ENCODE measurements at places on chromosomes 5 and 9.
A peak's percentile ranks its signal among the peaks of the same experiment; 100 is the strongest.

GRCh38 chr5:78993165-78993564 is 8.1 kb upstream of the ARSB start:
- no peak for DNase-seq

DNA sequence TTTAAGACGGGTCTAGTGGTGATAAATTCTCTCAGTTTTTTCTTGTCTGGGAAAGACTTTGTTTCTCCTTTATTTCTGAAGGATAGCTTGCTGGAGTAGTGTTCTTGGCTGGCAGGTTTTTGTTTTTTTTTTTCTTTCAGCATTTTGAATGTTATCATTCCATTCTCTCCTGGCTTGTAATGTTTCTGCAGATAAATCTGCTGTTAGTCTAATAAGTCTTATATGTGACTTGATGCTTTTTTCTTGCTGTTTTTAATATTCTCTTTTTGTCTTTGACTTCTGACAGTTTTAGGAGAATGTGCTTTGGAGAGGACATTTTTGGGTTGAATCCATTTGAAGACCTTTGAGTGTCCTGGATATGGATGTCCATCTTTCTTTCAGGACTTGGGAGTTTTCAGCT is 16.0 kb downstream of the HSD17B4 start:
- no peak for DNase-seq

DNA sequence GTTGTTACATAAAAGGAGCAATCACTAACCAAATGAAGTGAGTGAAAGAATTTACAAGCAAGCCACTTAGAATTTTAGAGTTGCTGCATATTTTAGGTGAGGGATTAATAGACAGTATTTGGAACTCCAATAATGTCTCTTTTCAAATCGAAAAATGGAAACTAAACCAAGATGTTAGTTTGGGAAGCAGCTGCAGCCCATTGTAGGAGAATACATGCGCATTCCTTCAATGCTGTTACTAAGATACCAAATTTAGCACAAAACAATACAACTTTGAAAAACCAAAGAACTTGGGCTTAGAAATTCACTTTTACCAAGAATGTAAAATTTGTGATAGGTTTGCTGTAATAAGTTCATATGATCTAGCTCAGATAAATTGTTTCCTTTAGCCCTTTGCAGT is 411.8 kb upstream of the CDH6 start:
- no peak for DNase-seq

- DNase-seq = no peak
Observed at GRCh38 chr5:175547842-175548241, 69.5 kb downstream of the SFXN1 start.

GRCh38 chr5:16870878-16871277 is 65.2 kb downstream of the MYO10 start:
- DNase-seq = no peak

DNA sequence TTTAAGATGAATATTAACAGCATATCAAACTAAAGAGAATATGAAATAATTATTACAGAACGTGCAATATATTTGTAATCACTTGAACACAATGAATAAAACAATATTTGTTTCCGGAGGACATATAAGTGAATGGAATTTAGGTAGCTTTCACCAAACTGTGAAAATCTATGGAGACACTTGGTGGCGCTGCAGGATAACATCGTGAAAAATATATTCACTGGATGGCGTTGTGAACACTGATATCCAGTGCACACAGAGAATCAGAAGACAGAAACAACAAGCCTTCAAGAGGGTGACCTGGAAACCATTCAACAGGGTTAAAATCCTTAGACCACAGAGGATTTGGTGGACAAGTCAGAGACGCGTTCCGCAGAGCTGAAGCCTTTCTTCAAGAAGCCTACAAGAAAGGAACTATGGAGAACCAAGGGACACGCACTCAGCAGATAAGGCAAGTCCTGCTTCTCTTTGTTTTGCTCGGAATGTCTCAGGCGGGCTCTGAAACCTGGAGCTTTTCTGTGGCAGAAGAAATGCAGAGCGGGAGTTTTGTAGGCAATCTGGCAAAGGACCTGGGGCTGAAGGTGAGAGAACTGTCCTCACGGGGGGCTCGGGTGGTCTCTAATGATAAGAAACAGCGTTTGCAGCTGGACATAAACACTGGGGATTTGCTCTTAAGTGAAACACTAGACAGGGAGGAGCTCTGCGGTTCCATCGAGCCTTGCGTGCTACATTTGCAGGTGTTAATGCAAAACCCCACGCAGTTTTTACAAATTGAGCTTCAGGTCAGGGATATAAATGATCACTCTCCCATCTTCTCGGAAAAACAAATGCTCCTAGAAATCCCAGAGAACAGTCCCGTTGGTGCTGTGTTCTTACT is at the start of gene PCDHB11:
Gene PCDHB11 (plus strand): TSS at position 269 of the 877 bp plus-strand sequence. CDS start 148 bp downstream, at position 417.
- no peak for DNase-seq

GRCh38 chr9:119793218-119793617 is 424.0 kb upstream of the BRINP1 start:
- no peak for DNase-seq

DNA sequence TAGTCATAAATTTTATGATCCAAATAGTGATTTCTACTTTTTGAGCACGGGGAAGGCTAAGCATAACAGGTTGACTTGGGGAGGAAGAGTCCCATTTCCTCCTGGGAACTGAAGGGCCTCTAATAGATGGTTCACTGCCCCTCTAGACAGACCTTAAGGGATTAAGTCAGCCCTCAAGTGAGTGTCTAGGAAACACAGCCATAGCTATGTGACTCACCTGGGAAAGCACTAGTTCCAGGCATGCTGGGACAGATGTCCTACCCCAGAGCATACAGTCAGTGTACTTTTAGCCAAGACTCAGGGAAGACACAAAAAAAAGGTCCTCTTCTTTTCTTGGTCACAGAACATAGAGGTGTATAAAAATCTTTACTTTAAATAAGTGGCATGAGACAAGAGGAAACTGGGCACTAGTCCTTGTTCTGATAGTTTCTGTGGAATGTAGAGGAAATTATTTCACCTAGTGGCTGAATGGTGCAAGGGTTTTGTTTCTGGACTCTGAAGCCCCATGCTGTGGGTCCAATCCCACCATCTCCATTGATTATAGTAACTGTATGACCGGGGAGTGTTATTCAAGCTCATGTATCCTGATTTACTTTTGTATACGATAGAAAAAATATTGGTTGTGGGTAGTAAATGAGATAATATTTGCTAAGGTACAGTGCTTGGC is 86.0 kb downstream of the NREP start:
- no peak for DNase-seq

GRCh38 chr5:165622864-165623536 is 2117.6 kb downstream of the MAT2B start:
- no peak for DNase-seq

DNA sequence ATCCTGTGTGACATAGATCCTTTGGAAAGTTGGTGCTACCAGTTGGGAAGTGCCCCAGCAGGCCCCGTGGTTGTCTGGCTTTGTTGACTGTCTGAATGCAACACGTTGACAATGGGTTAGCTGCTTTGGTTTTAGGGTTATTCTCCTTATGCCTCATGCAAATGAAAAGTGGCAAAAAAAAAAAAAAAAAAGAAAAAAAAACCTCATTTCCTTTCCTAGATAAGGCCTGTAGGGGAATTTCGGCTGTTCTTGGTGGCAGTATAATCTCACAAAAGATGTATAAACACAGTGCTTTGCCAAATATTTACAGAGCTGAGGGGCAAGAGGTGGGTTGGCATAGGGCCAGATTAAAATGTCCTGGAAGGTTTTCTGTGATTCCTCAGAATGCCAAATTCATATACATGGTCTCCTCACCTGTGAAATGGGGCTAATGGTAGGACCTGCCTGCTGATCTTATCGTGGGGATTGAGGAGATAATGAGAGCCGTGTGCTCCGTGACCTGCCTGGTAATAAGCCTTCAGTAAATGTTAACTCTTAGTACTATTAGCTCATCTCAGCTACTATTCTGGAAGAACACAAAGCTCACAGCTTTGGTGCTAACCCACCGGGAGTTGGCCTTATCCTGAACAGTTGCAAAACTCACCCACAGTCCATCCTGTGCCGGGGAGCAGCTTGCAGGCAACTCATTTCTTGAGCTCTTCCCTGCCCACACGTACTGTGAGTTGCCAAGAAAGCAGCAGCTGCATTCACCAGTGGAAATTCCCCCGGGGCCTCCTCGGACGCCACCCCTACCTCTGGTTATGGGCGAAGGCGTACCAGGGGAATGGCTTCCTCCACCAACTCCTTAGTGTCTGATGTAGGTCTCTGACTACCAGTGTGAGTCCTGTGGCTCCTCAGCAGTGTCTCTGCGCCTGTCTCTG is 220.3 kb downstream of the NR3C1 start:
- DNase-seq = peak; percentile 13

GRCh38 chr9:133948131-133948530 is 44.0 kb downstream of the VAV2 start:
- no peak for DNase-seq

DNA sequence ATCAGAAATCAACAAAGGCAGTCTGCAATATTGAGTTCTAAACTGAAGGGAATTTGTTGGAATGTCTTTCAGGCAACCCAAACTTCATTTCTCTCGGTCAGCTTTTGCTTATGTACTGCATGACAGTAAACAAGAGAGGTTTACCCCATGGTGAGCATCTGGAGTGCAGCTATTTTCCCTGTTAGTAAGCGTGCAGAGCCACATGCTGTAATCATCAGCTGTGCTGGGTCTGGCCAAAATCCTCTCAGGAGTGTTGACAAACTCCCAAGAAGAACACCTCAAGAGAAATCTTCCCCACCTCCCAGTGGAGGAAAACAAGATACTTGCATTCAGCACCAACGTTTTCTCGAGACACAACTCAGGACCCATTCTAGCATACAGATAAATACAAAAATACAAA is 83.6 kb upstream of the ADAMTSL1 start:
- DNase-seq = no peak

DNA sequence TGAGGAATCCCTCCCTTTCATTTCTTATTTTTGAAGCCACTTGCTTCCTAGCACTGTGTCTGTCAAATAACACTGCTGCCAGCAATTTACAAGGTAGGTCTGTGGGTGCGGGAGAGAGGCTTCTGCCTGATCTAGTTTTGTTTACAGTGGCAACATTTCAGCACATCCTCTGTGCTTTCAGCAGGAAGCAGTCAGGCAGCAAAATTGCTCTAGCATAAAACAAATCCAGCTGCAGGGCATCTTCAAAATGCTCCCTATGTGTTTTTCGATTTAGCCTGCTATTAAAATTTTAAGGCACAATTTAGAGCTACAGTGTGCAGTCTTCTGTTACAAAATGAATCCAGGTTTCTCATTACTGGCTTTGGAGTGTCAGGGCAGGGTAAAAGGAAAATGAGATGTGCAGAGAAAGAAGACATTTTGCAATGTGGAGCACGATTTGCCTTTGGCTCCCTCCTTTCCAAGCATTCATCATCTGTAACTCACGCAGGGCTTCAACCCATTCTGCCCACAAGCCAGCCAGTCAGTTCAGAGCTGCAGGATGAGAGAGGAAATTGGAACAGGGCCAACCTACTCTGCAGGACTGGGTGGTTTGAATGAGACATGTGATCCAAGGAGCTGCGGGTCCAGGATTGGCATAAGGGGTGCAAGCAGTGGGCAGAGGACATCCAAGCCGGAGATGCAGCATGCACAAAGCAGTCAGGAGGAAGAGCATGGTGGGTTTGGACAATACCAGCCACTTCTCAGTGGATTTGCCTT is 143.4 kb upstream of the APC start:
- no peak for DNase-seq

- peak; percentile 30 for DNase-seq
Observed at GRCh38 chr9:87445646-87446045, 52.0 kb upstream of the DAPK1 start.

DNA sequence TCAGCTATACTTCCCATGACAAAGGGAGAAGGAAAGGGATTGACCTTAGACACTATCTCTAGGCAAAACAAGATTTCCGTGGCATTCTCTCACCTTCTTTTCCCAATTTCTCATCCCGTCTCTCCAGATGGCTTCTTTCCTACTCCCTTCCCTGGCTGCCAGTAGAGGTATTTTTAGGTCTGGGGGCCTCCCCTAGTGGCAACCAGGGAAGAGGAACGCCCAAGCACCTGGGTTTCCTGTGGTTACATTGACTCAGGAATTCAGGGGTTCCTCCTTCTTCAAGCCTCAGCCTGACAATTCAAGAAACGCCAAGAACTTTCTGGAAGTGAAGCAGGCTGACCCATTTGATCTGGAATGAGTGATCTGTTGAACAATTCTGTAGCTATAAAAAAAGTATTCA is 111.5 kb upstream of the OSMR start:
- no peak for DNase-seq

DNA sequence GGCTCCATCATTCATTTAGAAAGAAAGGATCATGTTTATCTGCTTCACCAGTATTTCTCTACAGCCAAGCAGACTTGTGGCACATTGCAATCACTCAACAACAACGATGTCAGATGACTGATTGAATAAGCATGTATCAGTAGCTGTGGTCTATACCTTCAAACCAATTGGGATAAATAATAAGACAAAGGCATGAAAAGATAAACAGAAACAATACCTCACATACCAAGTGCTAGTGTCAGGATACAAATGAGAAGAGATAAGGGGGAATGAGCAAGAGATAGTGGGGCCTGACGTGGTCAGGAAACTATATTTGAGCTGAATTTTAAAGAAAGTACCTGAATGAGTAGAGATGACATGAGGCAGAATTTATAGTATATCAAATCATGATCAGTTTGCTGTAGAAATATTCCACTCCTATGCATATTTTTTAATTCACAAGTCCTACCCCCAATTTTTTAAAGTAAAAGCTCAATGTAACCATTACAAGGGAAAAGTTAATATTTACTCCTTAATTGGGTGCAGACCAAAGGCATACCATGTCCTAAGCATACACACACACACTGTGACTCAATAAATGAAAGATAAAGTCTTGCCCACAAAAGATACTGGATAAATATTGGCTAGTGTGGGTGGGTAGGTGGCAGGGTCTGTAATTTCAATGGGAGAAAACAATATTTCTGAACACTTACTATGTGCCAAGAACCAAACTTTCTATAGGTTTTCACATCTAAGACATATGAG is 284.5 kb downstream of the SPOCK1 start:
- no peak for DNase-seq

DNA sequence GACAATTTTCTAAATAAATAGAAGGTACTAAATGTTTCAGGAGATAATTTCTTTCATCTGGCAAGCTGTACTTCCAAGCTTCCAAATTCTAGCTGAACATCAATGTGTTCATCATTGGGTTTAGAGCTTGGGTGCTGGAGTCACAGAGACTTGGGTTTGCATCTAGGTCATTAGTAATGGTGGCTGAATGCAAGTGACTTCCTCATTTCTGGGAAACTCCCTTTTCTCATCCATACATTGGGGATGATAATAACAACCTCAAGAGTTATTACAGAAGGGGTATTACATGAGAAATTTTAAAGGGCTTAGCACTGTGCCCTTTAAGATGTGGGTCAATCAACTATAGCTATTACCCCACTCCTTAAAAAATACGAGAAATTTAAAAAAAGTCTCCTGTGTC is 41.1 kb upstream of the KLF4 start:
- no peak for DNase-seq

DNA sequence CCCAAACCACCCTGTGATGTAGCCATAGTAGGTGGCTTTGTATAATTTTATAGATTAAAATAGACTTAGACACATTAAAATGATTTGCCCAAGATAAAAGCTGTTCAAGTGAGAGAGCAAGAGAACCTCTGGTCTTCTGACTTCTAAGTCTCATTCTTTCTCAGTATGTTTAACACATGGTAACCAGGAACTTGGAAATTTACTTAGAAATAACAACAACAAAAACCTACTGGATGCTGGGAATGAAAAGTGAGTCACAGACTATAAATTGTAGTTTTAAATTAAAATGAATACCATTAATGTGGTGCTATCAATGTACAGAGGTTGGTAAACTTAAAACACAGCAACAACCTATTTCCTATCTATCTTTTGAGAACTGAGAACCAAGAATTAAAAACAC is 30.4 kb downstream of the HMGCR start:
- no peak for DNase-seq
